ENCODE measurements at places on chromosomes 4 and X.

DNA sequence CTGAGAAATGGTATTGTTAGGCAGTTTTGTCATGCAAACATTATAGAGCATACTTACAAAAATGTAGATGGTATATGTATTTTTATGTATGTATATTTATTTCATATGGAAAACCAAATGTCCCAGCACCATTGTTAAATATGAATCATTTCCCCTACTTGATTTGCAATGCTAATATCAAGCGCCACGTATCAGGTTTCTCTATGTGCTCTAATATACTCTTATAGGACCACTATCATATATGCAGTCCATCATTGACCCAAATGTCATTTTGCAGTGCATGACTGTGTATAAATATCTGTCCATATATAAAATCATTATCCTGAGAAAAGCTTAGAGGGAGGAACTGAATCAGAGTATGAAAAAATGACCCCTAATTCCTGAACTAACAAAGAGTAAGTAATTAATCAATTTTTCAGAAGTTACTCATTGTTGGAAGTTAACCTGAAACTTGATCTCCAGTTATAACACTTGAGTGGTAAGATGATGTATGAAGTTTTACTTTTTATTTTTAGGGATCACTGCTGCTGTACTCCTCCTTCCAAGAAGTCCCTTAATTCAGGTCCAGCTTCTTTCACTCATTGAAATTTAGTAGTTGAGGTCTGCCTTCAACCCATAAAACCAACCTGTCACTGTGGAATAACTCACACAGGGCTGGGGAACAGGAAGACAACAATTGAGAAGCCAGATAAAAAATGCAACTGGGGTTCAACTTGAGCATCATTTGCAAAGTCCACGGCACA is 134.8 kb upstream of the LDB2 start:
- no peak for DNase-seq

GRCh38 chr4:14888790-14889572 is 113.3 kb upstream of the CPEB2 start:
- DNase-seq, result no peak

GRCh38 chr4:134691915-134692314 is 490.3 kb upstream of the PABPC4L start:
- no peak for DNase-seq

DNA sequence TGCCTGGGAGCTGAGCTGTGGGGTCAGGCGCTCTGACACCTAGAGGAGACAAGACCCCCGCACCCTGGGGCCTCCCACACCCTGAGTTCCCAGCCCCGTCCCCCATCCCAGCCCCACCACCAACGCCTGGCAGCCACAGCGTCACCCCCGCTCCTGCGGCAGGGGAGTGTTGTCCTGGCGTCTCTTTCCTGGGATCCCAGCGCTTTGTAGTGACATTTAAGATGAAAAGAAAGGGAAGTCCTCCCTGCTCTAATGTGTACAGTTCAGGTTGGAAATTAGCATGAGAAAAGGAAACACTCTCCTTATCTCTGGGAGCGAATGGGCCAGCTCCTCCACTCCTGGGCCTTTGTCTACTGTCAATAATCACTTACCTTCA is 112.1 kb downstream of the FAM53A start:
- no peak for DNase-seq

DNA sequence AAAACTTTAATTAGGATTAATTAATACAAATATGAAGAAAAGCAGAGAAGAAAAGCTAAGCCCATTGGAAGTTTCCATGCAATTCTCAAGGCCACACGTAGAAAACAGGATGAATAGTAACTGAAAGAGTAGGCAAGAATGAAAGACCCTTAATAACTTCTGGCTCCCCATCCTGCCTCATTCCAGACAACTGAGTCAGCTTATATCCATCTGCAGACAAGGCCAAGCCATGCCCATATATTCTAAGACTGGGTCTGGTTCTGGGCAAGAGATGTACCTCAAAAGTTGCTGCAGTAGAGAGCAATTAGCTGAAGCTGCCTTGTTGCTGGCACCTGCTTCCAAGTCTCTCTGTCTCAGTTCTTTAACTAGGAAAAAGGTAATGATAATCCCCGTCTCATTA is 244.1 kb downstream of the GPC3 start:
- no peak for DNase-seq

- DNase-seq, result no peak
Measured at GRCh38 chrX:41133551-41133950, 48.3 kb downstream of the USP9X start.

GRCh38 chr4:1616557-1616930 is 67.6 kb downstream of the FAM53A start:
- DNase-seq, result no peak

GRCh38 chrX:21153503-21153902 is 220.7 kb upstream of the CNKSR2 start:
- no peak for DNase-seq

DNA sequence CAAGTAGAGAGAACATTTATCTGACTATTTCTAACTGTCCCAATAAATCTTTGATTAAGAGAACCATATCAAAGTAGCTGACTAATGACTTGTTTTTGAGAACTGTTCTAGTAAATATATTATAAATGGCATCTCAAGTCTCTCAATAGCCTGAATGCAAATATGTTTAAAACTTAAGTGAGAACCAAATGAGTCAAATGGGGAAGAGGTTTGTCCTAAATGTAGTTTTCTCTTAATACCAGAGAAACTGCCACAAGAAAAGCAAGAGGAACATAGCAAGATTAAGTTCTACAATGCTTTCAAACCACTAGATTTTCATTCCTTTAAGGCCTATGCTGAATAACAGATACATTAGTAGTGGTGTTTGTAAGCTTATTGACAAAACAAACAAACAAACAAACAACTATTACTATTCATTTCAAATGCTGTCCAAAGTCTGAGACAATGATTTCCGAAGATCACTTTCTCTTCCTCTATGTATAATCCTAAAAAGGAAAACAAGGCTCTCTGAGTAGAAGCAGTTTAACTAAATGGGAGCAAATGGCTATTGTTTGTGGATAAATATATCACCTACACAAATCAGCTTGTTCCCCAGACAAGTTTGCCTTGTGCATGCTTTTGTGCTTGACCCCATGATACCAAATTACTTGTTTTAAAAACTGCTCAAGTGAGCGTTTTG is 408.4 kb upstream of the EMCN start:
- DNase-seq, result no peak

- no peak for DNase-seq
Measured at GRCh38 chrX:5194806-5195205, 1033.9 kb downstream of the NLGN4X start.

DNA sequence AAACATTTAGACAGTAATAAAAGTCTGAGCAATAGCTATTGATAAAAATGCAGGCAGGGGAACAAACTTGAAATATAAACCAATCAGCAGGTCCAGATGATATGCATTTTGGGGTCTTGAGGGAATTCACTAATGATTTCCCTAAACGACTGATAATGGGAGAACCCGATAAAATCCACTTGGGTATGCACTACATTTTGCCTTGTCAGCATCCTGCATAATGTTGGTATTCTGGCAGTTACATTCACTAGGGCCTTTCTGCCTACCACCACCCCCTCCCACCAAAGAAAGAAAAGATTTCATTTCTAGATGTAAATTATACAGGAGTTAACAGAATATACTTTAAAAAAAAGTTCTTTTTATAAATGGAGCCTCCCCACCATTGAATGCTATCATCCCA is 63.5 kb upstream of the IL1RAPL2 start:
- no peak for DNase-seq

- DNase-seq, result no peak
Measured at GRCh38 chr4:152572417-152573086, 36.7 kb upstream of the FBXW7 start.

DNA sequence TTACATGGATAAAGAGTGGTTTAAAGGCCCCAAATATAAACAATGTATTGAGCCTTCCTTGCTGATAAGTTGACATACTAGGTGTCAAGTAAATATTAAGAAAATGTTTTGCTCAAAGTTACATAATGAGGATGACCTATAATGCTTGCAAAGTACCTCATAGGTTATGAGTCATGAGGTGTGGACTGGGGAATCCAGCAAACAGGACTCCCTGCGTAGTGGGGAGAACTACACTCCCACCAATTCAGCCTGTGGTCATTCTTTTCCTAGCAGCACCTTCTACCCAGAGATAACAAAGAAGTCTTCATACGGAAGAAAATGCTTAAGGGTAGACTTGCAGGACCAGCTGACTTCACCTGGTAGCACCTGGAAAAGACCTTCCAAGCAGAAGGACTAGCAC is 418.9 kb upstream of the CPEB2 start:
- DNase-seq, result no peak

GRCh38 chr4:705278-706082 is at the start of gene PCGF3:
Gene PCGF3 (plus strand): TSS chr4:705832. CDS start chr4:733681, 27,849 bp downstream.
- DNase-seq, result peak; percentile 91

- DNase-seq, result no peak
Measured at GRCh38 chr4:139767168-139767567, 101.5 kb downstream of the MGST2 start.

DNA sequence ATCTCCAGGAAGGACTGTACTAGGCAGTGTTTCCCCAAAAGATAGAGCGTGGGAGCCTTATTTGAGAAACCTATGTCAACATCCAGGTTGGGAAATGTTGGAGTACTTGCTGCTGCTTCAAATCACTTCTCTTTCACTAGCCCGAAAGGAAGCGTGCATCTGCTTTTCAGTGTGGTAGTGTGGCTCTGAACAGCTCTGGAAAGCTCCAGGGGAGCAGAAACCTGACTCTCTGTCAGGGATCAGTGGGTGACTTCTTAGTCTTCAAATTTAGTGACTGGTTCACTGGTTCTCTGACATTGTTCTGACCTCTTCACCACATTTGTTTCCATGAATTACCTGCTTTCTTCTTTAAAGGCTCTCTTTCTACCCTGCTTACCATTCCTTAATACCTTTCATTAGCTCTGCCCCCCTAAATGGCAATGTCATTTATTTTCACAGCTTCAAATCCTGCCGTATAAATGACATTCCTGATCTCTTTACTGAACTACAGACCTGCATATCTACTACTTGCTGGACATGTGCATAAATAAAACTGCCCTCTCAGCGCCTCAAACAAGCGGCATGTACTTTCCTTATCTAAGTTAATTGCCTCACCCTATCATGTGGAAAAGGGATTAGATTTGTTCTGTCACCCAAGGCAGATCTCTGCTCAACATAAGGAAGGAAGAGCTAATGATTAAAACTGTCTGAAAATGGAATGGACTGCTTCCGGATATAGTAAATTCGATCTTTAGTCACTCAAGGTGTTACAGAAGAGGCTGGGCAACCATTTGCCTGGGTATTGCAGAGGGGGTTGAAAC is 37.0 kb downstream of the DLG3 start:
- DNase-seq, result no peak

GRCh38 chr4:152655272-152656129 is 24.3 kb downstream of the TMEM154 start:
- no peak for DNase-seq

- no peak for DNase-seq
Measured at GRCh38 chr4:56804551-56804950, 16.9 kb downstream of the SPINK2 start.

GRCh38 chrX:40471965-40472648 is 108.7 kb upstream of the ATP6AP2 start:
- peak; percentile 27 for DNase-seq

GRCh38 chr4:112717856-112718255 is 80.9 kb downstream of the LARP7 start:
- DNase-seq, result no peak

DNA sequence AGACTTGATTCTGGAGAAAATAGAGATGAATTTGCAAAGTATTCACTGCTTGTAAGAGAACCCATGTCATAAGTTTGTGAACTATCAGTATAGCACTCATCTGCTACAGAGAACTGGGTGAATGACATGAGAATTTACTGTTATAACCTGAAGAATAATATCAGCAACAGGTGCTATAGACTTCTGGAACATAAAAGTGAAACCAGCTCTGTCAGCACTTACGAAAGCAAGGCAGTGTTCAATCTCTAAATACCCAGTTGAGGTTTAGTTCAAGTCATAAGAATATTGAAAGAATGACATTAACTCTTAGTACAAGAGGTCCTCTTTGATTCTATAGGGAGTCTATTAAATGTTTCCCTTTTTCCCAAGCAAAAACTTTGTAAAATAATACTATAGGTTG is 232.9 kb upstream of the ANKRD50 start:
- DNase-seq, result no peak

DNA sequence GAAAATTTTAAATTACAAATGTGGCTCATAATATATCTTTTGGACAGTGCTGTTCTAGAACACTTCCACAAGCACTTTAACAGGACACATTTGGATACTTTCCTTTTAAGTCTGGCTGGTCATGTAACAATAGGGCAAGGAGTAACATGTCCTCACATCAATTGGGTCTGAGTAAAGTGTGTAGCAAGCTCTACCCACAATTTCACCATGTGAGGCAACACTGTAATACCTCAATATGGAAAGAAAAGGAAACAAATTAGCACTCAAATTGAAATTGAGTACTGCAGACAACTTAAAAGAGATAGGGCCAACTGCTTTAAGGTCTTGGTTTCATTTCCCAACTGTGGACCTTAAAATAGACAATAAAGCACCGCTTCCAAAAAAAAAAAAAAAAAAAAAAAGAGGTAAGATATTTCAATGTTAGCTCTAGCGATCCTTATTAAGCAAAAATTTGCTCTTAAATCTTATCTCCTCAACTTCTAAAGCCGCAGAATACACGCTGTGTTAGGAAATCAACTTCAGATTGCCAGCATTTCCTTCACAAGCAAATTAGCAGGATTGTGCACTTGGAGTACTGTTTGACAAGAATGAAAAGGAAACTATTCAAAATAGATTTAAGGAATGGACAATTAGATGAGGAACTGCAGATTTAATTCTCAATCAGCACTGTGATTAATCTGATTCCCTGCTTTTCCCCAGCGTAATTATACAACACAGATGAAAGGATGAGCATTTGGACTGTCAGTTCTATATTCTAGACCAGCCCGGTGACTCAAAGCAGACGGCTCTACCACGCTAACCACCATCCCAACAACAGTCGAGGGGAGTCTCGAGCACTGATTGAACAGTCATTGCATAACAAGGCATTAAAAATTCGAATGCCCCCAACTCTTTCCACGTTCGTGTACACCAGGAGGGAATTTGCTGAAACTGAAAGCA is 1.6 kb downstream of the CASK start:
- peak; percentile 24 for DNase-seq

DNA sequence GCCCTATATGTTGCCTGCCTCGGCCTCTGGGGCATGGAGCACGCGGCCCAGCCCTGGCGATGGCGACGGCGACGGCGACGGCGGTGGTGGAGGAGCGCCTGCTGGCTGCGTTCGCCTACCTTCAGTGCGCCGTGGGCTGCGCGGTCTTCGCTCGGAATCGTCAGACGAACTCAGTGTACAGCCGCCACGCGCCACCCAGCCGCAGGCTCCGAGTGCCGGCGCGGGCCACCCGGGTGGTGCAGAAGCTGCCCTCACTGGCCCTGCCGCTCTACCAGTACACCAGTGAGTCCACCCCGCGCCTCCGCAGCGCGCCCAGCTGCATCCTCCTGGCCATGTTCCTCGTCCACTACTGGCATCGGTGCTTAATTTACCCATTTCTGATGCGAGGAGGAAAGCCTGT is 83.7 kb upstream of the F9 start:
- no peak for DNase-seq

- DNase-seq, result peak; percentile 9
Measured at GRCh38 chr4:29081234-29081955, 1638.8 kb upstream of the PCDH7 start.

GRCh38 chr4:185305979-185306442 is 89.7 kb downstream of the LRP2BP start:
- peak; percentile 65 for DNase-seq

All from NCI-H2081 (cell line).